Activated naive CD4-positive, alpha-beta T cell treated with anti-CD3 and anti-CD28 coated beads, Interleukin-2, amount 50 U/mL, for 72 hours (primary cell): ENCODE measurements at places on chromosomes 2 and 18. TPM values are rescaled to one million over a fixed set of nuclear protein-coding genes. Genes with fewer than 3 reads are reported as not detected.
A peak's percentile ranks its signal among the peaks of the same experiment; 100 is the strongest.

DNA sequence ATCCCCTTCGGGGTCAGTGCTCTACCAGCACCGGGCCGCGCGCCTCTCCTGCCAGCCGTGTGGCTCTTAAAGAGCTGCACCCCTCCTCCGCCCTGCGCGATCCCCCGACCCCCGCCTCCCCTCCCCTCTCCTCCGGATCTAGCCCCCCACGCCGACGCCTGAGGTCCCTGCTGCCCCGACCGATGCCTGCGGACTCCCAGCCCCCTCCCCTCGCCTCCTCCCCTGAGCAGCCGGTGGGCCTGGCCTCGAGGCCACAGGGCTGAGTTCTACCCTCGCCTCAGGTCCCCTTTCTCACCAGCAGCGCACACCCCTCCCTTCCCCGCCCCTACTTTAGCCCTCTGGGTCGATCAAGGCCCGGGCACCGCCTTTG lies 5.8 kb upstream of the SIX3 start:
- peak; percentile 23 for DNase-seq

DNA sequence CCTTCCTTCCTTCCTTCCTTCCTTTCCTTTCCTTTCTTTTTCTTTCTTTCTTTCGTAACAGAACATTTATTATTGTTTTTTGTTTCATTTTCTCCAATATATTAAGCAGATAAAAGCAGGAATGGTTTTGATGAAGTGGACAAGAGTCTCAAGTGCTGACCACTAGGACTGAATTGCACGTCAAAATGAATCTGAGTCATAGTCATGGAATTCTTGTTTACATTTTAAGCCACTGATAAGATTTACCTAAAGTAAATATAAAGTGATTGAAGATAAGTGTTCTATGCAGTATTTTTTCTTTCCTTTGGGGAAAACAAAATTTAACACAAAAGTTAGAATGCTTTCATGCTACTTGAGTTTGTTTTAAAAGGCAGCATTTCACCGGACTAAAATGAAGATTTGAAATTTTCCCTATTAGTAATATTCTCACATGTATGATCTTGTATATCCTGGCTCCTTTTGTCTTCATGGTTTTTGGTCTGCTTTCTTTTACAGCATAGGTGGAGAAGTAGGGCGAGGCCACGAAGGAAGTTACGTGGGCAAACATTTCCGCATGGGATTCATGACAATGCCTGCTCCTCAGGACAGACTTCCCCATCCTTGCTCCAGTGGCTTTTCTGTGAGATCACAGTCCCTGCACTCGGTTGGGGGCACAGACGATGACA lies 113.5 kb downstream of the NYAP2 start:
- DNase-seq = no peak

DNA sequence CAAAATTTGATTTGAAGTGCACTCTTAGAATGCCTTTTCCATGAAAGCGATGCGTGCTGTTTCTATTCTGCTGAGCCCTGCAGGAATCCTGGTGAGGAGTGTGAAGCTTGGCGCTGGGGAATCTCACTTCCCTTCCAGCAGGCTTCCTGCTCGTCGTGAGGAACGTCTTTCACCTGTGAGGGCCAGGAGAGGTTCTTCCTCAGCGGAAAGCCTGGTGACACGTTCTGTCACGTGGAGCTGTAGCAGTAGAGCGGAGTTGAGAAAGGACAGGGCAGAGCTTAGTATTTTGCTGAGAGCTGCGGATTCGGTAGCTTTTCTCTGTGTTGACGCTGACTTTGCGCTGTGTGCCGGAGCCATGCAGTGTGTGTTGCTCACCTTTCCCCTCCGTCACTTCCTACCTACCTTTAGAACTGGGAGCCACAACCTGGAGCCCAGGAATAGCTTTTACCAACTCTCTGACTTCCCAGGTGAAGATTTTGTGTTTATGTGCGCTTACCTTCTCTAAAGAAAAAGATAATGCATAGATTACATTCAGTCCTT lies 294.8 kb downstream of the PTGR3 start:
- DNase-seq = no peak

GRCh38 chr2:230503798-230504197 lies 87.8 kb downstream of the SP100 start:
- DNase-seq = no peak

The DSC3 gene
- not detected for total RNA-seq
